Stimulated activated CD8-positive, alpha-beta memory T cell treated with anti-CD3 and anti-CD28 coated beads, Interleukin-15, amount 100 ng/mL, for 4 hours (primary cell): ENCODE measurements at places on chromosomes 11 and 22.

GRCh38 chr22:30413001-30413400 is 12.6 kb upstream of the MTFP1 start:
- no peak for DNase-seq

DNA sequence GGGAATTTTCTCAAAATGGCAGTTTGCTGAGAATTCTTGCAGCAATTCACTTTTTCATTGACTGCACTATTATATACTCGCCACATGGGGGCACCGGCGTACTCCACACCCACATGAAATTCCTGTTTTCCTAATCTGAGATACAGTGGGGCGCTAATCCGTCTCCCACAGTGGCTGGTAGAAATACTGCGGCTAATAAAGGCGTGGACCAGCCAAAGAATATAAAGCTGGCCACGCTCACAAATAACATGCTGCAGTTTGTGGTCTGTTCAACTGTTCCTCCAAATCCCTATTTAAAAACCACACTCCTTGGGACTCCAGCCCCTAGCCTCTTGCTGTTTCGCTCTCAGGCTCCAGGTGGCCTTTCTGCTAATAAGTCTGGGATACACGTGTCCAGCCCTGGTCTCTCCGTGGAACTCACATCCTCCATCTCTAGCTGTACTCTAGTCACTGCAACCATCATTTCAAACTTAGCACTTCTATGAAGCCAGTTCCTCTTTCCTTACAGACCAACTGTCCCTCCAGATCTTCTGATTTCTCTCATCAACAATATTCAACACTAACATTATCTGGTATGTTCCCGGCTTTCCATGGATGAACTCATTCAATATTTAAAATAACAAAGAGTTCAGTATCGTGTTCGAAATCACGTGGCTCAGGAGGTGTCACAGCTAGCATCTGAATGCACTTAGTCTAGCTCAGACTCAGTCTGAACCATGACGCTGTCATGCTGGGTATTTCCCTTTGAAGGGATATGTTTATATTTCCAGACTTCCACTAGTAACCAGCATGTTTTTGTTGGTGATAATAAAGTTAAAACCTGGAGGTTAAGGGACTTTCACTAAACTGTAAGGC is 22.0 kb downstream of the TBRG1 start:
- DNase-seq = no peak

GRCh38 chr11:125923012-125923579 is 18.8 kb downstream of the DDX25 start:
- no peak for DNase-seq

DNA sequence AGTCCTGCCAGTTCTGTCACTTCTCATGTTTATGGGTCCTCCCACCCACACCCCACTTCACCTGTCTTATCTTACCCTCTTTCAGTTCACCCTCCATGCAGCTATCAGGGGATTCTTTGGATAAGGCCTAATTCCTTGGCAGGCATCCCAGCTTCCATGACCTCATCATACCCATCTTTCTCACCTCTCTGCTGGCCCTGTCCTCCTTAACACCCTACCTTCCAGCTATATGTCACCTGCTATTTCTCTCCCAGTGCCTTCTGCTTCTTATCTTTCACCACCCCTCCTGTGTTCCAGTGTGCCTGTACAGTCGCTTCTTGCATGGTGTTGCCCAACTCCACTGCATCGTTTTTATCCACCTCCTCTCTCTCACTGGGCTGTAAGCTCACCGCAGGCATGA is 28.3 kb downstream of the SNU13 start:
- DNase-seq = no peak

DNA sequence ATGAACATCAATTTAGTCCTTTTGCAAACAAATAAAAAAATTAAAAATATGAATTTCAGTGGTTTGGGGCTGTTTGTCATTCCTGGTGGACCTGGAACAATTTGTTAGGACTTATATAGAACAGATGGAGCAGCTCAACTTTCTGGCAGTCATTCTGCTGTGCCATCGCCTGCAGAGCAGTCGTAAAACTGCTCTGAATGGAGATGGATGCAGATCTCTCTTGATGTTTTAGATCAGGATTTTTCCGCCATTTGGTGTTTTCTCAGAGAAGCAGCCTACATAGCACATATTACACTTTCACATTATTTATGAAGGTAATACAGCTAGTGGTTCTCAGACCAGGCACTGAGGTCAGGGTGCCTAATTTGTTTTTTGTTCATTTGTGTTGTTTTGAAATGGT is 31.8 kb upstream of the HSPA8 start:
- DNase-seq = no peak

DNA sequence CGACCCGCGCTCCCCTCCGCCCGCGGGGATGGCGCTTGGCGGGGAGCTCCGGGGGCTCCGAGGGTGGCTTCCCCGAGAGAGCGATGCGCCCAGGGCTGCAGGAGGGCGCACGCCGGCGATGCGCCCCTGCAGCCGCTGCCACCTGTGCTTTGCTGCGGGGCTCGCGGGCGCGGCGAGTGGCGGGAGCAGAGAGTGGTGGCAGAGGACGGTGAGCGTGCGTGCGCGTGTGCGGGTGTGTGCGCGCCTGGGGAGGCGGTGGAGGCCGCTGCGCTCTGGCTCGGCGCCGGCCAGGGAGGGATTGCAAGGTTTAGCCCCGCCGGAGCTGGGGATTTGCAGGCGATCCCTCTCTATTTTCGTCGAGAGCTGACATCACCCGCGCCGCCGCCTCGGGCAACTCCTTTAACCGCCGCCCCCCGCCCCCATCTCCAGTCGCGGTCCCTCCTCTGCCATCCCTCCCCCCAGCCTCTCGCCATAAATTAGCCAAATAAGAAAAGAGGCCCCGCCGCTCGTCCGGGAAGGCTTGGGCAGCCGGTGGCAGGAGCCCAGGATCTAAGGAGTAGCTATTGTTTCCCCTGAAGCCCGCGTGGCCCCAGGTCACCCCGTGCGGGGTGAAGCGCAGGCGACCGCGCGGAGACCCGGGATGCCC is at the start of gene SLC1A2:
Gene SLC1A2 (minus strand): TSS at position 375 of the 646 bp plus-strand sequence. CDS start 592 bp downstream, outside the sequence.
- no peak for DNase-seq

- DNase-seq = no peak
These were observed 13.0 kb upstream of the OPCML start for GRCh38 chr11:133545199-133545803.

GRCh38 chr22:42072606-42073330 is 1.3 kb upstream of the PHETA2 start:
- no peak for DNase-seq

- DNase-seq = no peak
These were observed 175.3 kb downstream of the IGLL1 start for GRCh38 chr22:23404689-23405365.

- no peak for DNase-seq
These were observed 8.7 kb upstream of the ABTB2 start for GRCh38 chr11:34366522-34366921.

DNA sequence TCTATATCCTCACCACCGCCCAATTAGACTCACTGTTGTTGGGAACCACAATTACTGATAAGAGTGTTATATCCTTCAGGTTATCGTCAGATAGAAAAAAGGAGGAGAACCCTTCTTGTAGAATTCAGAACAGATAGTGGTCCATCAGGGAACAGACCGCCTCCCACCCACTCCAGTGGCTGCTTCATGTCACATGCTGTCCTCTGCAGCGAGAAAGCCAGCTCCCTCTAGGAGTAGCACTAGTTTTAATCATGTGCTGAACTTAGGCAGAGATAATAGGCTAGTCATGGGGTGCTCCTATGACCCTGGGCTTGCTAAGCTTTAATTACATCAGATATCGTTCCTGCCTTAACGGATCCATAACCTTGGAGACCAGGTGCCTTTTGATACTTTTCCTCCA is 51.5 kb upstream of the RAB1B start:
- DNase-seq = no peak

DNA sequence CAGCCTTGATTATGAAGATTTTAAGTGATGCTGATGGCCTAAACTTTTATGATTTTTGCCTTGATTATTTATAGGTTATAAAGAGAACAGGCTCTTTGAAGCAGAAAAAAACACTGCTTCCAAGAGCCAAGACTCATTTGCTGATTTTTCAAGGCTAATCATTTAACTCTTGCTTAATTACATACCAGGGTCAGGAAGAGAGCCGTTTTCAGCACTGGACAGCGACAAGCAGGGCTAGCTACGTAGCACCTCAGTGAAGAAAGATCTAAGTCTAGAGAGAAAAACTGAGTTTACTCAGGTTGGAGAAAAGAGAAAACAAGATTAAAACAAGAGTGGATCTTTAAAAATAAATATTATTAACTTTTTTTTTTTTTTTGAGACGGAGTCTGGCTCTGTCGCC is 615.4 kb upstream of the B3GAT1 start:
- DNase-seq = no peak

- no peak for DNase-seq
These were observed 2.2 kb downstream of the IFITM5 start for GRCh38 chr11:297051-297585.

DNA sequence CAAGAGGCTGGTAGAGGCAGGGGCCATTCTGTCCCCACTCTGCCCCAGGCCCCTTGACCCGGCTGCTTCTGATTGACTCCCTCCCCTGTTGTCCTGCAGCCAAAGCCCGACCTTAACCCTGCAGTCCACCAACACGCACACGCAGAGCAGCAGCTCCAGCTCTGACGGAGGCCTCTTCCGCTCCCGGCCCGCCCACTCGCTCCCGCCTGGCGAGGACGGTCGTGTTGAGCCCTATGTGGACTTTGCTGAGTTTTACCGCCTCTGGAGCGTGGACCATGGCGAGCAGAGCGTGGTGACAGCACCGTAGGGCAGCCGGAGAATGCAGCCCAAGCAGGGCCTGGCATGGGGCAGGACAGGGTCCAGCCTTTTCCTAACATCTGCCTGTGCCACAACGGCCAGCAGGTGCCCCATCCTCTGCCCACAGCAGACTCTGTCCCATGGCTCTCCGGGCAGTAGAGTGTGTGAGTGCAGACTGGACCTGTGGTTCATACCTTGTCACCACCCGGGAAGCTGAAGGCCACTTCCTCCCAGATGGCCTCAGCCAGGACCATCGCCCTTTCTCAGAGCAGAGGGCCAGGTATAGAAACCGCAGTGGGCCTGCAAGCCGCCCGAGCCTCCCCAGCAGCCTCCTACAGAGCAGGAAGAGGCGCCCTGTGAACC is 26.8 kb upstream of the MGAT3 start:
- DNase-seq = no peak

DNA sequence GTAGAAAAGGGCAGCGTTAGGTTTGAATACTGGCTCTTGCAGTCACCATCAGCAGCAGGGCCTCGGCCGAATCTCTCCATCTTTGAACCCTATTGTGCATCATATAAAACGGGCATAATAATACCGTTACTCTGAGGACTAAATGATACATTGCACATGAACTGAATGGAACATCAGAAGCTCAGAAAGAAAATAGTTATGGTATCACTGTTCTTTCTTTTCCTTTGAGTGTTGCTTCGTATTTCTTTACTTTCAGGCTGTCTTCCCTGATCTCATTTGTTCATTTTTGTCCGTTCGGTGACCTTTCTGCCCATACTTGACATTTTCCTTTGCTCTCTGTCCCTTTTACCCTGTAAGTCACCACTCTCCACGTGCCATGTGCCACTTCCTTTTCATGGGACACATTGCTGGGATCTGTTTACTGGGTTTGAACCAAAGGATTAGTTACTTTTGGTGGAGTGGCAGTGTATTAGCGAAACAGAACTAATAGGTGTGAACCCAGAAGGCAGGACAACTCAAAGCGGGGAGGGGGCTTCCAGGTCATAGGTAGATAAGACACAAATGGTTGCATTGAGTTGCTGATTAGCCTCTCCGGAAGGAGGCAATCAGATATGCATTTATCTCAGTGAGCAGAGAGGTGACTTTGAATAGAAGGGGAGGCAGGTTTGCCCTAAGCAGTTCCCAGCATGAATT is 717 bp upstream of the ZNF202 start:
- no peak for DNase-seq

- no peak for DNase-seq
These were observed 22.5 kb upstream of the EED start for GRCh38 chr11:86222081-86222480.

- DNase-seq = no peak
These were observed 45.1 kb upstream of the ELF5 start for GRCh38 chr11:34558673-34559072.

GRCh38 chr22:40606306-40606705 is 30.2 kb downstream of the MRTFA start:
- DNase-seq = no peak

- no peak for DNase-seq
These were observed 61.8 kb upstream of the CRTAM start for GRCh38 chr11:122776546-122776945.

DNA sequence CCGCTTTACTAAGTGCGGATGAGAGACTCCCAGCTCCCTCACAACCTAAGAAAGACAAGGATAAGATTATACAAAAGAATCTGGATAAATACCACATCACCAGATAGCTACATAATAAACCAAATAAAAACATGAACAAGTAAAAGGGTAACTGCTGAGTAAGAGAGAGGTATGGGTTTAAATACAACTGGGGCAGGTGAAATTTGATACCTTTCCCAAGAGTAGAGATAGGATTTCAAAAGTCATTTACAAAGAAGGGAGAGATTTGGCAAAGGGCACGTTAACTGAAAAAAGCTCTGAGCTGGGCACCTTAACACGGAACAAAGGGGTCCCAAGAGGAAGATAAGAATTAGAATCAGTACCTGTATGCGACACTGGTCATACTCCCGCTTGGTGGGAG is 1.7 kb downstream of the UBXN1 start:
- DNase-seq = no peak

DNA sequence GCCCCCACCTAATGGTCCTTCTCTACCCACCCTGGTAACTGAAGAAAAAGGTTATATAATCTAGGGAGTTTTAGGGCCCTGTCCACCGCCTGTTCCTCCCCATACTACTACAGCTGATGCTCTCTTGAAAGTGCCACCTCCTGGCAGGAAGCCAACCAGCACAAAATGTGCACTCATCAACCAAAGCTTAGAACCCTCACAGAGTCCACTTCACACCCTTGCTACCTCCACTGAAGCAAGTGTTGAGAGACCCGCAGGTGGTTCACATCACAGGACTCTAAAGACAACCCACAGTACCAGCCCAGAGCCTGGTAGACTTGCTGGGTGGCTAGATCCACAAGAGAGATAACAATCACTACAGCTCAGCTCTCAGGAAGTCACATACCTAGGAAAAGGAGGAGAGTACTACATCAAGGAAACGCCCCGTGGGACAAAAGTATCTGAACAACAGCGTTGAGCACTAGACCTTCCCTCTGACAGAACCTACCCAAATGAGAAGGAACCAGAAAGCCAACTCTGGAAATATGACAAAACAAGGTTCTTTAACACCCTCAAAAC is 17.5 kb upstream of the OR10W1 start:
- DNase-seq = no peak

GRCh38 chr11:4095509-4096230 is 1.1 kb downstream of the RRM1 start:
- no peak for DNase-seq

DNA sequence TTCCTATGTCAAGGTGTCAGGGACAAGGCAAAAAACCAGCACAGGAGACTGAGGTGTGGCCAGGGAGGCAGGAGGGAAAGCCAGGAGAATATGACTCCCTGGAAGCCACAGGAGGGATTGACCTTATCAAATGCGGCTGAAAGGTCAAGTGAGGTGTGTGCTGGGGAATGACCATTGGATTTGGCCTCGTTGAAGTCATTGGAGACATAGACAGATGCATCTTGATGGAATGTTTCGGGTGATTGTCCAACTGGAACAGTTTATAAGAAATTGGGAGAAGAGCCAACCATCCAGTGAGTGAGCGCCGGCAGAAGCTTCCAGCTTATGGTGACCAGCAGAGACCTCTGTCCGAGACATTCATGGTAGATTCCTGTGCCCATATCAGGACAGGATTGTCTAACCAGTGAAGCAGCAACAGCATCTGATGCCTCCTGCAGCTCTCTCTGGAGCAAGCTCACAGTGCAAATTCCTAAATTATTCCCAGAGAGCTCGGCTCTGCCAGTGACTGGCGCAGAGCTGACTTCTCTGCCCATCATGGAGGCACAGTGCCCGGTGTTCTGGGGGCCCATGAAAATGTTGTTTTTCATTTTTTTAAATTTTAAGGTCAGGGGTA is 95.4 kb downstream of the MYO18B start:
- DNase-seq = no peak
